SHP77 treated with DMSO at 0.1 percent for 48 hours (cell line): ENCODE measurements at places on chromosomes 1 and 21.

GRCh38 chr1:12158357-12159092, 8.3 kb upstream of the TNFRSF1B start:
- no peak for DNase-seq

DNA sequence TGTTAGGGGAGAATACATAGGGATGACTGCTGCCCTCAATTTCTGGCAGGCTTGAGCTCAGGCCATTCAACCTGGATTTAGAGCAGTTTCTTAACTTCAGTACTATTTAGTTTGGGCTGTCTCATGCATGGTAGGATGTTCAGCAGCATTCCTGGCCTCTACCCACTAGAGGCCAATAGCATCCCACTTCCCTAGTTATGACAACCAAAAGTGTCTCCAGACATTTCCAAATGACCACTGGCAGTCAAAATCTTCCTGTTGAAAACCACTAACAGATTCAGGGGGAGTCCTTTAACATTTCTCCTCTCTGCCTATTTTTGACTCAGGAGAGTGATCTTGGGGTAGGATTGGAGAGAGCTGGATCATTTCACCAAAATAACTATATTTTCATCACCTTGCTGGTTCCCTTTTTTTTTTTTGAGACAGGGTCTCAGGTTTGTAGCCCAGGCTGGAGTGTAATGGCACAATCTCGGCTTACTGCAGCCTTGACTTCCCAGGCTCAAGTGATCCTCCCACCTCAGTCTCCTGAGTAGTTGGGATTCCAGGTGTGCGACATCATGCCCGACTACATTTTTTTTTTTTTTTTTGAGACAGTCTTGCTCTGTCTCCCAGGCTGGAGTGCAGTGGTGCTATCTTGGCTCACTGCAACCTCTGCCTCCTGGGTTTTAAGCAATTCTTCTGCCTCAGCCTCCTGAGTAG, 8.7 kb downstream of the GNAT2 start:
- no peak for DNase-seq

DNA sequence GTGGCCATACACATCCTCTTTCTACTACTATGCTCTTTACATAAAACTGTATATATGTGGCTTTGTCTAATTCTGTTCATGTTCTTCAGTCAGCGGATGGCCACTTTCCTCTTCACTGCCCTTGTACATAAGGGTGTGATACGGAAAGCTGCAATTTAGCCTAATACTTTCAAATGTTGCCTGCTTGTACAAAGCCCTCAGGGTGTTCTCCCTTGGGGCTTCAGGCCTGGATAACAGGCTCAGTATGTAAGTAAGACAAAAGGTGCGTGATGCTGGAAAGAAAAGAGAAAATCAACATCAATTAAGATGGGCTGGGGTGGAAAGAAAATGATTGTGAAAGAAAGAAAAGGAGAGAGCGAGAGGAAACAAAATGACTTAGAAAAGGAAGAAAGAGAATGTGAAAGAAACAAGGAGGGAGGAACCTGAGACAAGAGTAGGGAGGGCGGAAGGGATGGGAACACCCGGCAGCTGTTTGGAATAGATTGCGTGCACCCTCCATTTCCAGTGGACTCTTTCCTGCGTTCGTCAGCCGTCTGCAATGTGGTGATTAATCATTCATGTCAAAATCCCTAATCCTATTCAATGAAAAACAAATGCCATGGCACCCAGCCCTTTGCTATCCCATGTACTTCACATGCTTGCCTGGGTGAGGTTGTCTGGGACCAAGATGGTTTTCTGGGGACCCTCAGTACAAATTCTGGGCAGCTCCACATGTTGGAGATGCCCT, 553.6 kb downstream of the NUF2 start:
- DNase-seq: peak; percentile 94

DNA sequence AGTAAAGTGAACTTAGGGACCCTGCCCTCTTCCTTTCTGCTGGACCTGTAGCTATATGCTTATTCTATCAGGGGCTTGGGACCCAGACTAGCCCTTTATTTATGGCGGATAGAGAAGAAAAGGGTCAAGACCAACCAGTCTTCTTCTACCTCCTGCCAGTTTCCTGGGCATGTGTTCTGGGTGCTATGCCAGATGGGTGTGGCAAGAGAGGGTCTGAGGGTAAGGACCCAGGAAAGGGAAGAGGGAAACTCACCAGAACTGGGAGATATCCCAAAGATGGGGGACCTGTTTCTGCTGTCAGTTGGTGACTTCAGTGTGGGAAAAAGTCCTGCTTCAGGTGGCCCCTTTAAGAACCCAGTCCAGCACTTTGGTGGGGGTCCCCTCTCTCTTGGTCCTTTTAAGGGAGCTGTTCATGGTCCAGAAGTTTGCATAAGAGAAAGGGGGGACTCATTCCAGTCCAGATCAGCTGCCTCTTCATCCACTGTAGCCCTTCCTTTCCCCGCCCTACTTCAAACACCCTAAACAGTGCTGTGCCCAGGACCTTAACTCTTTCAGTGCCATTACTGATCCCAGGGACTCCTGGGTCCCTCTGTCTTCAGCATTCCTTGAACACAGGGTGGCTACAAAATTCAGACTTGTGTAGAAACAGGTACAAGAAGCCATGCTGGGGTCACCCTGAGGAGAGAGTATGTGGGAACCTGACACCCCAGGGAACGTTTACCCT, 18.4 kb downstream of the SSR2 start:
- no peak for DNase-seq

GRCh38 chr1:217457016-217457415, 173.9 kb downstream of the GPATCH2 start:
- no peak for DNase-seq

GRCh38 chr1:177620636-177621190, 349.1 kb downstream of the SEC16B start:
- DNase-seq: no peak

GRCh38 chr1:86754265-86754974, 50.0 kb downstream of the SH3GLB1 start:
- DNase-seq: no peak

DNA sequence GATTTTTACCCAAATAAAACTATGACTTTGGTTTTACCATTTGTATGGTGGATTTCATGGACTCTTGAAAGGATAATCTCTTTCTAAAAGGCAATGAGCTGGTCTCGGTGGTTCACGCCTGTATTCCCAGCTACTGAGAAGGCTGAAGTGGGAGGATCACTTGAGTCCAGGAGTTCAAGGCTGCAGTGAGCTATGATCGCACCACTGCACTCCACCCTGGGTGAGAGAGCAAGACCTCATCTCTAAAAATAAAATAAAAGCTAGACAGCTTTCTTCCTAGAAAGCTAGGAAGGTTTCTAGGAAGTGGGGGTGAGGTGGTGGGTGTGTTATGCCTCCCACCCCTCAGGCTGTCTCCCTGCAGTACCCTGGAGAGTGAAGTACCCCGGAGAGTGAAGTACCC, 54.0 kb upstream of the L1TD1 start:
- no peak for DNase-seq

DNA sequence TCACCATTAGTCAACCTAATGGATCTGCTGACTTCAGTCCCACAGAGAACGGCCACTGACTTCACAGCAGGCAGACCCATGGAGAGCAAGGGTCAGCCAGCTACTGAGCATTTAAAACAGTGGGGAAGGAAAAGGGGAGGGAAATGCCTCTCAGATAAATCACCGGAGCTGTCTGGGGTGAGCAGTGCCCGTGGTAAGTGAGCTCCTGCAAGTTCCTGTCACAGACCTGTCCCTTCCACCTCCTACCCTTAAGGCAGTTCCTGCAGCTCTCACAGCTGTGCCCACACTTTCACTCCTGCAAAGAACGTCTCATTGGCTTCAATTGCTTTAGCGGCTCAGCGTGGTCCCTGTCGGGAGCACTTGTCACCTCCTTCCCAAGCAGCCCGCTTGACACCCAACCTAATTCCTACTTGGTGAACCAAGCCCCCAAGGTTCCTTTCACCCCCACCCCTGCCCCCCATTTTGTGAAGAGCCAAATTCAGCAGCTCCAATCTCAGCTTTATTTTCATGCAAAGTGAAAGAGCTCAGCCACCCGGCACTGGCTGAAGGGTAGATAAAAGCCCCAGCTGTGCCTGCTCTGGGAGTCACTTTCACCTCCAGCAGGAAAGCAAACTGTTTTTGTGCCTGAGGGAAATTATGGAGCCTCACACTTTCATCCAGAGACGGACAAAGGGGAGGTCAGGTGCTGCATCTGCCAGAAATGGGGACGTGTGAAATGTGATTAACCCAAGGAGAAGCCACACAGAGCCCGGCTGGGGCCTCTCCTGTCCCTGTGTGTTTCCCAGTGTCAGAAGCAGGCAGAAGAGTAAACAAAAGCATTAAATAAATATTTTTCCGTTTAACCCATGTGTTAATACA, 306.2 kb downstream of the TTLL7 start:
- DNase-seq: no peak

GRCh38 chr1:241440904-241441303, 78.7 kb downstream of the FH start:
- DNase-seq: no peak

GRCh38 chr1:236143104-236143948, 987 bp downstream of the GPR137B start:
- DNase-seq: no peak

GRCh38 chr1:213326281-213327016, 275.4 kb downstream of the RPS6KC1 start:
- no peak for DNase-seq

DNA sequence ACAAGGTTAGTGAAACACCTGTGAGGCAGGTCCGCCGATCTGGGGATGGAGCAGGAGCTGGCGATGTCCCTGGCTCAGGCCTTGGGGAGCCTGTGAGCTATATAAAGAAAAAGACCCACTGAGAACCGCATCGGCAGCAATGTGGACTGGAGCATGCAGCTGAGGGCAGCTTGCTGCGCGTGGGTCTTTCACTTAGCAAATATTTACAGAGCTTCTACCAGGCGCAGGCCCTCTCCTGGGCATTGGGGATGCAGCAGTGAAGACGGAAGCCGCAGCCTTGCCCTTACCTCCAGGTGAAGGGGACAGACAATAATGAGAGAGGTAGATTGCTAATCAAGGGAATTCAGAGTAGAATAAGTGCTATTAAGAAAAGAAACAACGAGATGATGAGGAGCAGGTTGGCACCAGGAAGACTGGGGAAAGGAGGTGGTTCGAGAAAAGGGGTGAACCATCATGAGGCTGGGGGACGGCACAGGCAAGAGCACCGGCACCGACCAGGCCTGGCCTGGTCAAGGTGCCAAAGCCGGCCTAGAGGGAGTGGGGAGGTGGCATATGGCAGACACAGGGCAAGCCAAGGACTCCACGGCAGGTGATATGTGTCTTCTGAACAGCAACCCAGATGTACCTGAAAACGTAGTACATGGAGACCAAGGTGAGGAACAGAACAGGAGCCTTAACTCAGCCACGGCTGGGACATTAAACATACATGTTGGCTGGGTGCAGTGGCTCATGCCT, 60.7 kb upstream of the PAX7 start:
- no peak for DNase-seq

- DNase-seq: no peak
Observed at GRCh38 chr1:27664291-27664690, 7.7 kb downstream of the IFI6 start.
